ENCODE measurements at places on chromosomes 16 and 17. TPM values are rescaled to one million over a fixed set of nuclear protein-coding genes. Genes with fewer than 3 reads are reported as not detected.
A peak's percentile ranks its signal among the peaks of the same experiment; 100 is the strongest.

The PYY gene
- total RNA-seq, result not detected

DNA sequence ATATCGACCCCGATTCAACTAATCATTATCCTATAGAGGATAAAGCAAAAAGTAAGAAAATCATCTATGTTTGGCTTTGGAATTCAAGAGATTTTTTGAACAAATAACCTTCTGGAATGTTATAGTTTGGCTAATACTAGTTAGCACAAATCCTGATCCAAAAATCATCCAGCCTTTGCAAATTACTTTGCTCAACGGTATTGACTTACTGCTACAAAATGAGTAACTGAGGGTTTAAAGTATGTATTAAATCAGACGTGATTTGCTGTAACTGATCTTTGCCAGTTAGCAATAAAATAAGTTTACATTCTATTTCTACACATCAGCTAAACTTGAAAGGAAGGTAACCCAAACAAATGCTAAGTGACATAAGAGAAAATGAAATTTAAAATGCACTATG, 6.5 kb downstream of the MED13 start:
- no peak for DNase-seq

The ZG16 gene
- total RNA-seq, result not detected

GRCh38 chr16:49756775-49757558, 98.9 kb downstream of the ZNF423 start:
- peak; percentile 68 for DNase-seq

GRCh38 chr17:82486231-82487094, 27.9 kb downstream of the NARF start:
- no peak for DNase-seq

The HAP1 gene
- total RNA-seq, result 0.23 TPM

GRCh38 chr17:48594538-48595277, 1.1 kb upstream of the HOXB5 start:
- DNase-seq, result no peak

GRCh38 chr17:74539281-74539820, 6.6 kb downstream of the CD300C start:
- no peak for DNase-seq

The FA2H gene
- not detected for total RNA-seq

GRCh38 chr17:80956321-80957190, 35.1 kb upstream of the CHMP6 start:
- no peak for DNase-seq

The ALOX12 gene
- not detected for total RNA-seq

- DNase-seq, result no peak
These were observed 11.0 kb downstream of the CALB2 start for GRCh38 chr16:71369494-71369893.

- DNase-seq, result peak; percentile 58
These were observed 917 bp downstream of the YWHAE start for GRCh38 chr17:1398931-1399678.

DNA sequence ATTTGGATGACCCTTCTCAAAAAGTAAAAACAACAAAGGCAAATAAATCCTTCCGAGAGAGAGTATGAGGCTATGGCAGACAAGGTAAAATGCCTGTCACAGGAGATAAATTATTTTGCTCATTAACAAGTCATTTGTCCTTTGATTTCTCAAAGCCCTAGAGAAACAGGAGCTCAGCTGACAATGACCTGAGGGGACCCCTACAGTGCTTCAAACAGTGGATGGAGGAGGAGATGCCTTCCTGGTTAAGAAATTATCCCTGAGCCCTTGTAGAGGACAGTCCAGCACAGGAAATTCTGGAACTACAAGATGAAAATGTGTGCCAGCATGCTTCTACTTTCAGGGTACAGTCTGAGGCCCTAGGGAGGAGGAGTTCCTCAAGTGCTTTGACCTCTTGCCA, 24.0 kb upstream of the RHBDL3 start:
- no peak for DNase-seq

The PDF gene
- total RNA-seq, result 15.1 TPM

GRCh38 chr16:88961011-88961410, 16.0 kb downstream of the CBFA2T3 start:
- DNase-seq, result no peak

GRCh38 chr16:89815639-89816348, 653 bp downstream of the FANCA start:
- DNase-seq, result peak; percentile 35

DNA sequence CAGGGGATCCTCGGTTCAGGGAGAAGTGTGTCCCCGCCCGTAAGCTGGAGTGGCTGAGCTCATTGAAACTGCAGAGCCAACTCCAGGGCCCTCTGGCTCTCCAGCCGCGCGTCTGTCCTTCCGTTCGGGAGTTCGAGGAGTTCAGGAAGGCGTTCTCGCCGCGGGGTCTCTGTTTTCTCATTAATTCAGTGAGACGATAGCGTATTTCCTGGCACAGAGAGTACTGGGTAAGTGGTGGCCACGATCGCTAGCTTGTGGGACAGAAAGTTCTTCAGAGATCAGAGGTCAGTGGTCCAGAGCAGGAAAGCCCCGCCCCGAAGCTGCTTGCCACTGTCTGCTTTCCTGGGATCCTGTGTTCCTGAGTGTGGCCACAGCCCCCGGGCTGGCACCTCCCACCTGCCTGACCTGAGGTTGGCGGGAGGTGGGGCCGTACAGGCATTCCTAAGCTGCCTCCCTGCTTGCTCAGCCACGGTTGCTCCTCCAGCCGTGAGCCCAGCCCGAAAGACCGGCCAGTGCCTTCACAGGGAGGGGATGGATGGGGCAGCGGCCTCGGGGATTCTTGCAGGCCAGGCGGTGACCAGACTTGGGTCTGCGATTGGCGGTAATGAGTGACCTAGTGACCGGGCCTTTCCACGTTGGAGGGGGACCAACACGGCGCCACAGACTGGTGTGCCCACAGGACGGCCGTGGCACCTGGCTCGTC, 8.9 kb downstream of the BAIAP2 start:
- peak; percentile 61 for DNase-seq

The GNGT2 gene
- 1.4 TPM for total RNA-seq

The SCN4A gene
- 0.17 TPM for total RNA-seq

DNA sequence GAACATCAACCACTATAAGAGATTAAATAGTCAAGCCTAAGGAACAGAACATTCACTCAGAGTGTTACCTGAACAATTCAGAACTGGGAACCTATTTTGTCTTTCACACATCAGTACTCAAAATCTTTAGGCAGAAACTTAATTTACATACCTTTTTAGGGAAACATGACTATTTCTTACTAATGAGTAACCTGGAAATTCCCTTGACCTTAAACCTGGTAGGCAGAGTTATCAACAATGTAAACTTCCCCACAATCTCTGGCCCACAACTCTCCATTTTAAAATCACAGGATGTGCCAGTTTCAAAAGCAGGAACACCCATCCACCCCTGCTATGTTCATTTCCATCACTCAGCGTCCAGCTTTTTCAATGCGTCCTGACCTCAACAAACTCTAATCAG, 132.9 kb upstream of the ANKFN1 start:
- no peak for DNase-seq

The CCL5 gene
- 0.17 TPM for total RNA-seq

DNA sequence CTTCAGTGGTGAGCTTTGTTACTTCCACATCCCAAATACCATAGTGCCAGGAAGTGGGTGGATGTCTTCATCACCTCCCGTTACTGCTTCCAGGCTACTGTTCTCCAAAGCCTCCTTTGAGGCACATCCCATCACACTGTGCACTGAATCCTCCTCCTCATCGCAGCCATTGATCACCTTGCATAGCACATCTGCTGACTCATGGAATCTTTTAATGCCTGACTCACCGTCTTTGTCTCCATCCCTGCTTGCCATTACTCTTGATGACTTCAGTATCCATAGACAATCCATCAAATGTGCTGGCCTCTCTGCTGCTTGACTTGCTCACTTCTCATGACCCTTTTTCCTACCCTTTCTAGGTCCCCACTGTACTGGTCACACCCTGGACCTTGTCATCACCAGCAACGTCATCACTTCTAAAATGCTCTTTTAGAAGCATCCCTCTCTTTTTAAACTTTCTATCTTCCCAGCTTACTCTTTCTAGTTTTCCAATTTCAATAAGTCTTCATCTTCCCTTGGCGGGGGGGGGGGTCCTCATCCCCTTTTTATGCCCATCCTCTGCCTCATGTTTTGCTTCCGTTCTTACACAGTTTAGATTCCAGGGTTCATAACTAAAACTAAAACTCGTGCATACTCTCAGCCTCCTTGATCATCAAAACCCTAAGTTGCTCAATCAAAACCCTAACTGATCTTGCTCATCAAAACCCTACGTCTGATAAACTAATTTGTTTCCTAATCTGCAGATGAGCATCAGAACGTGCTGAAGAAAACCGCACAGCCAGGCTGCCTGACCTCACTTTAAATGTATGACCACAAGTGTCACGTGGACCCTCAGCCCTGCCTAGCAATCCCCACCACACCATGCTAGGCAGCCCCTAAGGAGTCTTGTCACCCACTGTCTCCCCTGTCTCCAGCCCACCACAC, 289.7 kb upstream of the ZFHX3 start:
- DNase-seq, result no peak

DNA sequence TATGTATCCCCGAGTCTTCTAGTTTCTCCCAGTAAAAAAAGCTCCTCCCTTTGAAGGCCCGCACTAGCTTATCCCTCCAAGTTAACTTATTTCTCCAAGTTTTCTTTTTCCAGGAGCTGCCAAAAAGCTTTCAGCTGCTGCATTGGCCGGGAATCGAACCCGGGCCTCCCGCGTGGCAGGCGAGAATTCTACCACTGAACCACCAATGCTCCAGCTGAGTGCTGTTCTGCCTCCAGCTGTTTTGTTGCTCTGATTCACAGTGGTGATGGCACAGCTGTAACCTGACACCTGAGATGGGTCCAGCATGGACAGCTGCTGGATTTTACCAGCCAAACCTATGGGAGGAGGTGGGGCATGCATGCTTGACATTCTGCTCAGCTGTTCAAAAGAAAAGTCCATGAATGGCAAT, 22.1 kb downstream of the VAC14 start:
- peak; percentile 10 for DNase-seq

- no peak for DNase-seq
These were observed 8.7 kb upstream of the CAVIN1 start for GRCh38 chr17:42431758-42432161.

The CCDC144A gene
- 3.2 TPM for total RNA-seq

The LGALS9C gene
- total RNA-seq, result not detected

The FOXC2 gene
- total RNA-seq, result 8.1 TPM

DNA sequence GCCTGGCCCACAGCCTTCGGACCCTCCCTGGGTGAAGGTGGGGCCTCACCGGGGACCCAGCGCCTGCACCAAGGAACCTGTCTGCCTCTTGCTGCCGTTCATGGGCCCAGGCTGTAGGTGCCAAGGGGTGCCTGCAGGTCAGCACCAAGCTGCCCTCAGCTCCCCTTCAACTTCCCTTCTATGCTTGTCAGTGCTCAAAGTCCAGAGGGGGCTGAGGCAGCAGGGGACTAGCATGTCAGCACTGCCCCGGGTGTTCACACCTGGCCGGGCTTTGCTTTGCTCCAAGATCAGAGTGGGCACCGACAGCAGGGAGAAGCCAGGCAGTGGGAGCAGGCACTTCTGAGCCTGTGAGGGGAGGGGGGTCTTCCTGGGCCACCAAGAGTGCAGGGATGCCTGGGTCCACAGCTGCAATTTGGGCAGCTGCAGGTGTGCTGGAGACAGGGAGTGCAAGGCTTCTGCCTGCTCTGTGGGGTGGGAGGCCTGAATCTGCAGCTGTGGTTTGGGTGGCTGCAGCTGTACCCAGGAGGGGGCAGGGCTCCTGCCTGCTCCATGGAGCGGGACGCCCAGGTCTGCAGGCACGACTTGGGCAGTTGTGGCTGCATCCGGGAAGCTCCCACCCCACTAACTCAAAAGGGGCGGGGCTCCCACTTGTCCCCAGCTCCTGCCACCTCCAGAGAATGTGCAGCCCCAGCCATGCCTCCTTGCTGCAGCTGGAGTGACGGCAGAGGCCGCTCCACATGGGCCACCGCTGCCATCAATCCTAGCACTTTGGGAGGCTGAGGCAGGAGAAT, 27.6 kb upstream of the PRM1 start:
- no peak for DNase-seq

GRCh38 chr17:56795221-56795865, 38.4 kb downstream of the C17orf67 start:
- DNase-seq, result no peak

The TP53TG3F gene
- total RNA-seq, result not detected

- DNase-seq, result peak; percentile 91
These were observed at the start of gene ERAL1 for GRCh38 chr17:28854457-28855335. TSS of gene ERAL1 (plus strand) at chr17:28855016. CDS start at chr17:28855035, 19 bp downstream.

DNA sequence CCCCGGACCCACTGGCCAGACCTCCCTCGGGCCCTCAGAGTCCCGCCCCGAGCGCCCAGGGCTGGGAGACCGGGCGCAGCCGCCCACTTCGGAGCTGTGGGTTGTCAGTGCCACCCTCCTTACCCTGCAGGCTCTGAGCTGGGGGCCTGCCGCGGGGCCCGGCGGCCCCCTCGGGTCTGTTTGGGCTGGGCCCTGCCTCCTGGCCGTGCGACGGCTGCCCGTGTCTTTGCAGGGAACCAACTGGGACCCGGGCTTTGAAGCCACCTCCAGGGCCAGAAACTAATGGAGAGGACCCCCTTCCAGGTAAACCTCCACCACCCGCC, 443 bp downstream of the TEDC2 start:
- no peak for DNase-seq

DNA sequence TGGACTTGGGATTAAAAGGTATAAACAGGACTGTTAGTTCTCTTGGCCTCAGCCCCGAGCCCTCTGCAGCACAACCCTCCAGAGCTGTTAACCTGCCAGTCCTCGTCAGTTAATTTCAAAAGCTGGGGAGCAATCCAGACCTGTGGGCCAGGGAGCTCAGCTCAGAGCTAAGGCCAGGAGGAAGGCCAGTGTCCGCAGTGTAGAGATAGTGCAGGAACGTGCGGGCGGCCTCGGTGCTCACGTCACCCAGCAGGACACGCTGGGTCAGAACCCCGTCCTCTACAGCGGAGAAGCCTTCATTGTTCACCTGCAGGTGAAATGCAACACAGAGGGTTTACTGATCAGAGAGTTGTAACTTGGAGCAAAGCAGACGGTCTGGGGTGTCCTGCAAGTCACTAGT, 15.4 kb upstream of the NLRC3 start:
- no peak for DNase-seq

DNA sequence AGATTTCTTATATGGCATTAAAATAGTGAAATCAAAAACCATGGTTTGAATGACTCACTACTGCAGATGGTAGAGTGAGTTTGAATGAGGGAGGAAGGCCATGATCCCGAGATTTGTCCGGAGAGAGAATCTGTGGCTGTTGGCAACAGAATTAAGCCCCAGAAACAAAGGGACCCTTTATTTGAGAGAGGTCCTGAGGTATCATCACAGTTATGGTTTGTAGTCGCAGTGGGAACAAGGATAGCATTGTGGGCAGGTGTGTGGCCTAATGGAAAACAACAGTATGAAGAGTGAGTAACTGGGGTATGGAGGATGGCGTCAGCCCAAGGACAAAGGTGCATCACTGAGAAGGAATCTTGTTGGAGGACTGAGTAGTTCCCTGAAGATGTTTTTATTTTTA, 8.5 kb upstream of the ZFP3 start:
- DNase-seq, result no peak
